ENCODE measurements at places on chromosomes 6 and 20.

GRCh38 chr6:22073516-22074198 lies 223.2 kb downstream of the PRL start:
- DNase-seq: no peak

- no peak for DNase-seq
These were observed 2.4 kb downstream of the MYO6 start for GRCh38 chr6:75751443-75751842.

- DNase-seq: no peak
These were observed 158.9 kb downstream of the MRPL14 start for GRCh38 chr6:43968110-43968965.

- no peak for DNase-seq
These were observed 260.2 kb upstream of the IRAK1BP1 start for GRCh38 chr6:78607189-78607588.

DNA sequence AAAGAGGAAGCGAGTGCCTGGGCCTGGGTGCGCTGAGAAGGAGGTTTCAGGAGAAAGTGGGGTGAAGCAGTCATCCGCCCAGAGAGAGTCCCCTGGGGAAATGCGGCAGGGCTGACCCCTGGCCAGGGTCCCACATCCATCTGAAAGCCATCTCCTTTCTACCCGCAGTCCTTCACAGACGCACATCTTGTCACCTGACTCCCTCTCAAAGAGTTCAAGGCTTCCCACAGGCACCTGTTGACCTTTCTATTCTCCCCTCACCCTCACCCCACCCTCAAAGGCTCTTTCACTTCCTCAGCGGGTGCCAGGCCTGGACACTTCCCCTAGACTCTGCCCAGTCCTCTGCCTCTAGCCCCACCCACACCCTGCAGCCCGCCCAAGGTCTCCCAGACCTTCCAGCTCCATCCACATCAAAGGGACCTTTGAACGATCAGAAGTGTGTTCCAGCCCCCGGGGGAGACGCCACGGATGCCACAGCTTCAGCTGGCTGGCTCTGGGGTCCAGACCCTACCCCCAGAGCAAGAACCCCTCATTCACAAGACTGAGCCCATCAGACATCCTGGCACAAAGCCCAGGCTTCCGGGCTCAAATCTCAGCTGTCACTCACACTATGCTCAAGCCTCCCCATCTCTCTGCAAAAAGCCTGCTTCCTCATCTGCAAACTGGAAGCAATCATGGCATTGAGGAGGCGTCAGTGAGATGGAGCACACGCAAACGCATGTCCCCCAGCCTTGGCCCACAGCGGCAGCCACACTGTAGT lies 2.1 kb downstream of the CTSZ start:
- DNase-seq: no peak

GRCh38 chr6:7052443-7053011 lies 55.2 kb upstream of the RREB1 start:
- DNase-seq: no peak

DNA sequence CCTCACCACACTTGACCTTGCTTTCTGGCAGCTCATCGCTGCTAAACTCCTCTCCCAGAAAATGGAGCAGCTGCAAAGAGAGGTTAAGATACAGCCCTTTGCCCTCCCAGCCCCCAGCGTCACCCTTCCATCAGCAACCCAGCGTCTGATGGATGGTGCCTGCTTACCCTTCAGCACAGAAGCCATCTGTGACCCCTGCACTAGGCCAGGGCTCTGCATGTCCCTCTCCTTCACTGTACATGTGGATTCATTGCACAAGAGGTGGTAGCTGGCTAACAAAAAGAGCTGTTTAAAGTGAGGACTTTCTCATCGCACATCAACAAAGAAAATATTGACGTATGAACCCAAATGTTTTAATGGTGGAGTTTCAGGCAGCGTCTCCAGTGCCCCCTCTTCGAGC lies 12.3 kb downstream of the LBP start:
- no peak for DNase-seq

DNA sequence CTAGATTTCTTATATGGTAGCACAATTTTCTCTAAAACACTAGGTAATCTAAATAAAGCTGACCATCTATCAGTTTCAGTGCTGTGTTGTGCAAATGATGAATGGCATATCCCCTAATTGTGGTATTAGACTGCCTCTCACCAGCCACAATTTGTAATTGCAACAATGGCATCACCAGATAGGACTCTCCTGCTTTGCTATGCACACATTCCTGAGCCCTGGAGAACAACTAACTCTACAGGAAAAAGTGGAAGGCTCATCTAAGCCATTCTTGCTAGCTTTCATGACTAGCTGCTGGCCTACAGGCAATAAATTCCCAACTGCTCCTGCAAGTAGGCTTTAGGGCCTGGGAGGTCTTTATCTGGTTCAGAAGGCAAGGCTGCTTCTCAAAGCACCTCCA lies 974.1 kb downstream of the EYS start:
- no peak for DNase-seq

DNA sequence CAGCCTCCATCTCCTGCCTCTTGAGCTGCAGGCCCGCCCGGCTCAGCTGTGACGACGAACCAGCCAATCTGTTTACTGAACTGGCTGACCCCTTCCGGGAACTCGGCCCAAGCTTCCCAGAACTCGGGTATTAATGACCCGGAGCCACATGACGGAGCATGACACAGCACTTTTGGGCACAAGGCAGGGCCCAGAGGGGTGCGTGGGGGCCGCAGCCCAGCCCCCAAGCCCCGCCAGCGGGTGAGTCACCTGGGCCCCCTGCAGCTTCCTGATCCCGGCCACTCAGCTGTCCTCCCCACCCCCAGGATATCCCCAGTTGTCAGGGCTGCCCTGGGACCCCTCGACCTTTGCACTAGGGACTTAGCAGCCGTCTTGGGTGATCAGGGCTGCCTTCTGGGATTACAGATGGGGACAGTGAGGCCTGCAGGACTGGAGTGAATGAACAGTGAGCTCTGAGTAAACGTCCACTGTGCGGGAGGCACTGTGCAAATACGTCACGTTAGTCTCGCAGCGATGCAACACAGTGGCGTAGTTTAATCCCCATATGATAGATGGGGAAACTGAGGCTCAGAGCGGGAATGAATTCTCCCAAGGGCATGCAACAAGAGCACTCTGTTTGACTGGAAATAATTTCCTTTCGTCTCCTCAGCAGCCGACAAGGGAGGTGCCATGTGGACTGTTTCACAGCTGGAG lies 102.1 kb downstream of the CEBPB start:
- no peak for DNase-seq

GRCh38 chr20:10474606-10475184 lies 39.6 kb downstream of the SLX4IP start:
- DNase-seq: no peak

DNA sequence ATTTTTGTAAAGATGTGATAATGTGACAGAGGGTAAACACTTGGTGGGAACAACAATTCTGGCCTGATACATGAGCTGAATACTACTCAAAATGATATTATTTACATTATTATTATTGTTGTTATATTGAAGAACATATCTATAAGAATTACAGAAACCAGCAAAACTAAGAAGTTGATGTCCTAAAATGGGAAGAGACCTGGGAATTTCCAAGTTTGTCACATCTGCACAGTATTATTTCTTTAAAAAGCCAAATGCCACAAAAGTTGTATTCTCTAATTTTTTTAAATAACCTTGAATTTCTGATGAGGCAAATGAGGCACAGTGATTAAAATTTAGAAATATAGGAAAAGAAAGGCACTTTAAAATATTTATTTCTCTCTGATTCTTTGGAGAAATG lies 5.0 kb upstream of the ZNF292 start:
- DNase-seq: no peak

DNA sequence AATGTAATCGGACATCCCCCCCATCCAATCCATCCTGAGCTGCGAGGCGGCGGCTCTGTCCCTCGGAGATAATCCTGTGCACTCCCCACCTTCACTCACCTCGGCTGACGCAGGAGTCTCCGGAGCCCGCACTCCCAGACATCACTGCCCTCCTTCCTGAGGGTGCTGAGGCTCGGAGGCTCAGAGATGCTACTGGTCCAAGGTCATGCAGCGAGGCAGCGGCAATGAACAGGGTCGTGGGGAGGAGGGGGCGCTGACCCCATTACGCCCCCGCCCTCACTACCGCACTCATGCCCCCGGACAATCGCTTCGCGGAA lies 485 bp downstream of the ADISSP start:
- DNase-seq: no peak

- no peak for DNase-seq
These were observed 310.6 kb downstream of the ZNF217 start for GRCh38 chr20:53283011-53283410.

- DNase-seq: no peak
These were observed 197.2 kb upstream of the THEMIS start for GRCh38 chr6:128098000-128098581.

DNA sequence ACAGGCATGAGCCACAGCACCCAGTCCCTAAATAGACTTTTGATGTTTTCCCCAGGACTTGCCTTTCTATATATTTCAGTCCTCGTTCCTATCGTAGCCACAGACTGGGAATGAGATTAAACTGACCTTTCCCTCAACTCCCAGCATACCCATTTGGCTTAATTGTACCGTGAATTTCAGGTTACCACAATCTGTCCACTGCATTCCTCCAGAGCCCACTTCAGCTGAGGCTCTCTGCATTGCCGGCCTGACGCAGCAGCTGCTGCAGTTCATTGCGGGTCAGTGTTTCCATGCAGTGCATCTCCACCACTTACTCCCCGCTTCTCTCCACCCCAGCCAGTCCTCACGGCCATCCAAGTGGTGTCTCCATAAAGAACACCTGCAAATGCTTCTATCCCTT lies 103.1 kb upstream of the RIN2 start:
- no peak for DNase-seq

- no peak for DNase-seq
These were observed 112.8 kb downstream of the ADGRG6 start for GRCh38 chr6:142414462-142415250.

DNA sequence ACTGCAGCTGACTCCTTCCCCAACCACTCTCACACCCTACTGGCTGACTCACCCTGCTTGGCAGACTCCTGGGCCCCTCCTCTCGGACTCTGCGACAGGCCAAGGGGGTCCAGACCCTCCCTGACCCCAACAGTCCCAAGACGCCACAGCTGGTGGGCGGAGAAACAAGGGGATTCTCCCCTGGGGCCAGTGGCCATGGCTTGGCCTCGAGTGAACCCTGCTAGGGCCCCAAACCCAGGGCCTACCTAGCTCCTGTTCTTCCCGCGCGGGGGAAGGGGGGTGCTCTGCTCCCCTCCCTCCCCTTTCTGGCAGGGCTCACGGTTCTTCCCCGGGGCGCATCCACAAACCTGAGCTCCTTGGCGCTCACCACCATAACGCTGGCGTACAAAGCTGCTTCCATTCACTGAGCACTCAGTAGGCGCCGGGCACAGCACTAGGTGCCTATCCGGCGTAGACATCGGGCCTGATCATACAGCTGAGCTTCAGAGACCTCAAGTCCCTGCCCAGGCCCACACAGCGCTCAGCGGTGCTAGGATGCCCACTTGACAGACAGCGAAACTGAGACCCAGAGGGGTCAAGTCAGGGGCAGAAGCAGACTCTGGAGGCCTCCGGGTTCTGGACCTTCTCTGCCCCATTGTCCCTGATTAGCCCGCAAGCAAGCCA lies 597 bp downstream of the ADA start:
- DNase-seq: no peak

GRCh38 chr20:38111366-38112232 lies 53.5 kb downstream of the TGM2 start:
- DNase-seq: no peak

DNA sequence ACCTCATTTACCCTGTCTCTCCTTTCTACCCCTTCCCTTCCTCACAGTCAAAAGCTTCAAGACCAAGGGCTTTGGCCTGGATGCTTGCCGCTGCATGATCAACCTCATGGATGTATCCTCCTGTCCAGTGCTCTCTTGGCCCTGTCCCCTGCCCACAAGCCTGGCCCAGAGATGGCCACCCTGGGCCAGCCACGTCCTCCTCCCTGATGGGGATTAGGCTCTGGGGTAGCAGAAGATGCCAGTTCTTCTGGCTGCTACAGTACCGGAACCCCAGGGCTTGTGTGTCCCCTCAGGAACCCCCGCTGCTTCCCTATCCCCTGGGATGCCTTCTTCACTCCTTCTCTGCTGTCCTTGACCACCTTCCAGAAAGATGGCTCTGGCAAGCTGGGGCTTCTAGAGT lies 22.3 kb downstream of the CAPN11 start:
- DNase-seq: no peak

DNA sequence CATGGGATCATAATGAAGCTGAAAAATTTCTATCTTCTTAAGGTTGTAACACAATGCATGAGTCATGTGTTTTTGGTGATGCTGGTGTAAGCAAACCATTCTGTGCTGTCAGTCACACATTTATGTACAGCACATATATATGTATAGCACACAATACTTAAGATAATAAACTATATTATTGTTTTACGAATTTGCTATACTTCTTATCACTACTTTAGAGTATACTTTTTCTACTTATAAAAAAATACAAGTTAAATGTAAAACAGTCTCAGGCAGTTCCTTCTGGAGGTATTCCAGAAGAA lies 920.1 kb upstream of the FLRT3 start:
- DNase-seq: no peak

- no peak for DNase-seq
These were observed 47.1 kb upstream of the TMX4 start for GRCh38 chr20:8066662-8067061.

GRCh38 chr6:35586542-35586941 lies 73.8 kb upstream of the TULP1 start:
- DNase-seq: no peak

DNA sequence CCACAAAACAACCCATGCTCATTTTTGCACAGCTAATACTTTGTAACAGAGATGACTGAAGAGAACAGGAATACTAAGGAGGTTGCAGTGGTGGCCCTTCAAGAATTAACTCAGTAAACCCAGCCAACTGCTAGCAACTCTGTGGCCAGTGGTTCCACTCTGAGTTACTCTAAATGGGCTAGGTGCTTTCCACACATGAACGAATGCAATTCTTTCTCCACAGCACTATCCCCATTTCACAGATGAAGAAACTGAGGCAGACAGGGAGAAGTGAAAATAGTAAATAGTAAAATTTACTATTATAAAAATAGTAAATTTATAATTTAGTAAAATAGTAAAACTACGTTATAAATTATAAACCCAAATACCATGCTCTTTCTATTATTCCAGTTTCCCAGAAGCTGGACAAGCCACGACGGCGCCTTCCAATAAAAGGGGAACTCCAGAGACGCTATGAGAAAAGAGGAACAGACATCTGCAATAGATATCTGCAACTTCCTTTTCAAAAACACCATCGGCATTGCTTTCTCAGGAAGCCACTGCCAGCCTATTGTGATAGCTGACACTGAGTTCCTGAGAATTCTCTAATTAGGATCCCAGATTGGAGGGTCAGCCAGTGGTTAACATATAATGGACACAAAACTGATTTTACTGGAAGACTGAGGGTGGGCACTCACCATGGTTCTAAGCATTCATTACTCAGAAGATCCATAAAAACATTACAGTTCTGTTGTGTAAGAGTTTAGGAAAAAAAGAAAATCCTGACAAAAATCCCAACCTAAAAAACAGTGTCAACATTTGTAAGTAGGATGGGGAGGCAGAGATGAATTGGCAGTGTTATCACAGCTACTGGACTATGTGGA lies 16.2 kb downstream of the FKBP1A start:
- DNase-seq: no peak
